ENCODE measurements at places on chromosomes 5 and 9.
A peak's percentile ranks its signal among the peaks of the same experiment; 100 is the strongest.

- no peak for DNase-seq
These were observed 1.1 kb upstream of the STK10 start for GRCh38 chr5:172188893-172189692.

DNA sequence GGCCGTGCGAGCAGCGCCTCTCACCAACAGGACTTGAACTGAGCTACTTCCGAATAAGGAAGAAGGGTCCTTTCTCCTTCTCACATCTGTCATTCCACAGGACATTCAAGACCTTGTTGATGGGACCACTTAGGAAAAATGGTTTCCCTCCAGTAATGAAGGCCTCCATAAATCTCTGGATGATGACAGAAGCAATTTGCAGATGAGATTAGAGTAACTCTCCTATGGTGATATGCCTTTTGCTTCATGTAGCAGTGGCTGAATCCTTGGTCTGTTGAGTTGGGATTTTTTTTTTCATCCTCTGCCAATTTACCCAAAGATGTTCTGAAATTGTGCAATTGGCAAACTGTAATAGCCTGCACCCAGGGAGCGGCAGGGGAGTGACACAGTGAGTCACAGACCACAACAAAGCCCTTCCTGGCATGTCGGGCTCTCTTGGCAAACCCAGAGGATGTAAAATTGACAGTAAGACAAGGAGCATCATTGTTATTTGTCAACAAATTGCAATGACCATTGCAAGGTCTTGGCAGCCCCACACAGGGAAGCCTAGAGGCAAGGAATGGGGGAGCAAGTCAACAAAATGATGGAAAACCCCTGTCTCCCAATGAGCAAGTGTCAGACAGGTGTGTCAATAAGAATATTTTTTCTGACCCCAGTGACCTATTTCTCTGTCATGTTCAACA, 275.9 kb downstream of the ACTL7B start:
- no peak for DNase-seq

DNA sequence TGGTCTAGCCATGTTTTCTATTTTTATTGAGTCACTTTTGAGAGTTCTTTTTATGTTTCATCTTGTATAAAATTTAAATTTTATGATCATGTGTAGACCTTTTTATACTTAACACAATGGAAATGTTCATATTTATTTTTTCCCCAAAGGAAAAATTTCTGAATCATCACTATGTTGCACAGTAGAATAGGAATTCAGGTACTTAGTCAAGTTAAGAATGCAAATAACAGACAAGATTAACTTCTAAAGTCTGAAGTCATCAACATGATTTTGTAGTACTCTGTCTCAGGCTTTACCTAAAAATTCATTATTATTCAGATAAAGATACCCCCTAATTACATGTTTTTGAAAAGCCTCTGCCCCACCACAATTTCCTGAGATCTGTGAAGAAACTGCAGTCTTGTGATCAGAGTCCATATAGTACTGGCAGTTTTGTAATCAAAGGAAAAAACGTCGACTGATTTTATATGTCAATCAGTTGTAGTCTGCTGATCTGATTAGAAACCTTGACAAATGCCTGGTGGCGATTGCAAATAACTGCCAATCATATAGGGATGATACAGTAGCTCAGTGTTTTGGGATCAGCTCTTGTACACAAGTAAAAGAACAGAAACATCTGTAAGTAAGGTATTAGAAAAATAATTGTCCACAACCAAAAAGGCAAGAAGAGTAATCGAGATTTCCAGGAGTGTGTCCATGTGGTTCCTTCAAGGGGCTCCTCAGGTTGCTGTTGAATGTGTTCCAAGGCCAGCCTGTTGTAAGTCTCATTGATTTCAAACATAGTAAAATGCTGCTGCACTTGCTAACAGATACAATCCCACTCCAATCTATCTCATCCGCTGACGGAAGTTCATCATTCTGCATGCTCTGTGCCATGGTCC, 352.4 kb downstream of the ARRDC3 start:
- no peak for DNase-seq

DNA sequence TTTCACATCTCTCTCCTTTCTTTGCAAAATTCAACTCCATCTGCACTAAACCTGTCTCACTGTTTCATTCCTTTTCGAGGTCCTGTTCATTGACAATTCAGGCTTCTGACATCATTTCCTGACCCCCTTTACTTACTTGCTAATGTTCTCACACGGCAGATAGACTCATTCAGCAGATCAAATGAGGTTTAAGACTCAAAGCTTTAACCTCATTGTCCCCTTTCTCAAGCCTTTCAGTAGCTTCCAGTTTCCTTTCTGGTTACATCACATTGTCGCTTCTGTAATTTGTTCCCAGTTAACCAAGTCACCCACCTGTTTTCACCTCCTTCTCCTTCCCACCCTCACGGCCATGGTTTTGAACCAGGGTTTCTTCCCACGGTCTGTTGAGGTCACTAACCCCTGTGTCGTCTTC, 143.4 kb upstream of the OTULINL start:
- DNase-seq = no peak

GRCh38 chr9:131656356-131657036, 83.4 kb downstream of the RAPGEF1 start:
- peak; percentile 87 for DNase-seq

Data from immature natural killer cell (primary cell).